ENCODE measurements at places on chromosomes 12 and 14. TPM values are rescaled to one million over a fixed set of nuclear protein-coding genes. Genes with fewer than 3 reads are reported as not detected.

DNA sequence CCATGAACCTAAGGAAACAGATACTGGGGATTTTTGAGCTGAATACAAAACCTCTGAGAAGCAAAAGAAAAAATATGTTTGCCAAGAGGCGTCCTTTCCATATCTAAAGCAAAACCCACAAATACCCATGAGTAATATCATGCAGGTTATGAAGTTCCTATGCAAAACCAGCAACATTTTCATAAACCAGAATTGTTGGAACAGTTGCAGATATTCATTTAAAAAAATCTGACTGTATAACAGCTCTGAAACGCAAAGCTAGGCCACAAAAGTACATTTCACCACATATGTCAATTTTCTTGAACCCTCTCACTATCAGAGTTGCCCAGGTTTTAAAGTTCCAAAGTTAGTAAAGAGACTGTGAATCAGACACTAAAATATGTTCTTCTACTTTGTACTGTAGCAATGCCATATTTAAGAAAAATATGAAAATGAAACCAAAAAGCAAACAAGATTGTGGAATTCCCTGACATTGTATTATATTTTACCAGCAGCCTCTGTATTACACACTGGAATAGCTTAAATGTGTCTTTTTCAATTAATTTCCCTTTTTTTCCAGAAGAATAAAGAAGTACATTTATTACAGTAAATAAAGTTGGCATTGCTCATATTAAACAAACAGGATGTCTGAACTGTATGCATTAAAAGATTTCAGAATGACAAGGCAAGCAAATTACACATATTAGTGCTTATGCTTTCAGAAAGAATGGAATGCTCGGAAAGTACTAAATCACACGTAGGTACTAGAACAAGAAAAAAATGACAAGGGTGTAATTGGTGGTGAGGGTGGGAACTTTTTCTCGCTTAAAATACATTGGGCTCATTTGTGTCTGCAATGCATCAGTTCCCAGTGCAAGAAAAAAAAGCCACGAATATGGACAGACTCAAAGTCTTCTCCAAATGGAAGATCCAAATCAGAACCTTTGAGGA is 33.6 kb upstream of the HIF1A start:
- no peaks in the 10 kb centered on the region for H3K27me3 ChIP-seq
- H3K4me1 ChIP-seq = no peaks in the 10 kb centered on the region
- no peak for DNase-seq
- no peak overlapping the region for H3K27ac ChIP-seq

DNA sequence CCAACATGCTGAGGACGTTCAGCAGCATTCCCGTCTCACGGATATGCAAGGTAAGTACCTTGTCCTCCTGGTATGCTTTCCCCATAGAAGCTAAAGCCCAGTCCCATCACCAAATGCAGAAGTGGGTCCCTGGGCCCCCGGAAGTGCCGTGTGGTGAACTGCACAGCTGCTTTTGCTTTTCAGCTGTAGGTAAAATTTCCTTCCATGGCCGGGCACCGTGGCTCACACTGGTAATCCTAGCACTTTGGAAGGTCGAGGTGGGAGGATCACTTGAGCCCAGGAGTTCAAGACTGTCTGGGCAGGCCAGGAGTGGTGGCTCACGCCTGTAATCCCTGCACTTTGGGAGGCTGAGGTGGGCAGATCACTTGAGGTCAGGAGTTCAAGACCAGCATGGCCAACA is 44.1 kb downstream of the HSP90AA1 start:
- H3K36me3 ChIP-seq = peaks cover 76% of the 10 kb centered on the region
- H3K4me1 ChIP-seq = no peaks in the 10 kb centered on the region
- no peak for DNase-seq
- H3K27me3 ChIP-seq = no peaks in the 10 kb centered on the region
- no peak overlapping the region for H3K27ac ChIP-seq
- H3K4me3 ChIP-seq = no peak overlapping the region

DNA sequence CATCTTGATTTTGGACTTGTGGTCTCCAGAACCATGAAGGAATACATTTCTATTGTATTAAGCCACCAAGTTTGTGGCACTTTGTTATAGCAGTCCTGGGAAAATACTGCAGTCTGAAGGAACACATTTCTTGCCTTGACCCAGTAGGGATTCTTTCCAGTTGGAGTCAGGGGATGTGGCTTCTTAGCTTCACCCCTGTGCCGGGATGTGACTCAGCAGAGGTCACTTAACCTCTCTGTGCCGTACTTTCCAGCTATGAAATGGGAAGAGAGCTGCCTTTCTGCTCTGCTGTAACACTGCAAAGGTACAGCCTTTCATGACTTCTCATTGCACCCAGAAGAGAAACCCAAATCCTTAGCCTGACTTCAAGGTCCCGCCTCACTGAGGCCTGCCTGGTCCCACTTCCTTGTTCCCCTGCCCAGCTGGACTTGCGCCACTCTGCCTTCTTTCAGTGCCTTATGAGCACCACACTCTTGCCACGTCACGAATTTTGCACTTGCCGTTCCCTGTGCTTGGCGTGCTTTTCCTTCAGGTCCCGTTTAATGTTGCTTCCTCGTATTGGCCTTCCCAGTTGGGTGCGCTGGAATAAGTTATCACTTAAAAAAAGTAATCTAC is 24.2 kb downstream of the CHST11 start:
- H3K27ac ChIP-seq = no peak overlapping the region
- H3K36me3 ChIP-seq = peaks cover 22% of the 10 kb centered on the region
- H3K4me3 ChIP-seq = no peak overlapping the region
- no peaks in the 10 kb centered on the region for H3K27me3 ChIP-seq

GRCh38 chr12:132186208-132186856 is 42.1 kb downstream of the NOC4L start:
- peaks cover 25% of the 10 kb centered on the region for H3K27me3 ChIP-seq
- H3K36me3 ChIP-seq = no peaks in the 10 kb centered on the region
- DNase-seq = no peak
- H3K4me1 ChIP-seq = no peaks in the 10 kb centered on the region
- H3K27ac ChIP-seq = no peak overlapping the region

The GLS2 gene
- total RNA-seq = 1.5 TPM

DNA sequence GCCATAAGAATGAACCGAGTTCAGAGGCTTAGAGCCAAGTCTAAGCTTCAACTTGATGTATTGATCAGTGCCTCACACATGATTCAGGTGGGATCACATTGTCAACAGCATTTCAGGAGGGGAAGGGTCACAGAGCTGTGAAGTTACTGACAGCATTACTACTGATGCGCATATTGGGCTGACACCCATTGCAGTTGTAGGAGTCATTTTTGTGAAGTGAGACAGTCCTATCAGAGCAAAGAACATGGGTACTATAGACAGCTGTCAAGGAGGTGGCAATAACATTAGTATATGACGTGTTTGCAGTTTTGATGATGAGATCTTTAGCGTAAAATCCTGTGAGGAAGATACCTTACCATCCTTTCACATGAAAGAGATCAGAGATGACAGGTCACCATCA is 206.0 kb upstream of the RBM19 start:
- DNase-seq = no peak
- no peaks in the 10 kb centered on the region for H3K4me1 ChIP-seq
- H3K27me3 ChIP-seq = peaks cover 46% of the 10 kb centered on the region
- no peak overlapping the region for H3K27ac ChIP-seq
- H3K4me3 ChIP-seq = no peak overlapping the region
- no peaks in the 10 kb centered on the region for H3K36me3 ChIP-seq

GRCh38 chr12:4037747-4038312 is 164.6 kb upstream of the PARP11 start:
- H3K4me1 ChIP-seq = no peaks in the 10 kb centered on the region
- H3K27ac ChIP-seq = no peak overlapping the region
- no peaks in the 10 kb centered on the region for H3K27me3 ChIP-seq

DNA sequence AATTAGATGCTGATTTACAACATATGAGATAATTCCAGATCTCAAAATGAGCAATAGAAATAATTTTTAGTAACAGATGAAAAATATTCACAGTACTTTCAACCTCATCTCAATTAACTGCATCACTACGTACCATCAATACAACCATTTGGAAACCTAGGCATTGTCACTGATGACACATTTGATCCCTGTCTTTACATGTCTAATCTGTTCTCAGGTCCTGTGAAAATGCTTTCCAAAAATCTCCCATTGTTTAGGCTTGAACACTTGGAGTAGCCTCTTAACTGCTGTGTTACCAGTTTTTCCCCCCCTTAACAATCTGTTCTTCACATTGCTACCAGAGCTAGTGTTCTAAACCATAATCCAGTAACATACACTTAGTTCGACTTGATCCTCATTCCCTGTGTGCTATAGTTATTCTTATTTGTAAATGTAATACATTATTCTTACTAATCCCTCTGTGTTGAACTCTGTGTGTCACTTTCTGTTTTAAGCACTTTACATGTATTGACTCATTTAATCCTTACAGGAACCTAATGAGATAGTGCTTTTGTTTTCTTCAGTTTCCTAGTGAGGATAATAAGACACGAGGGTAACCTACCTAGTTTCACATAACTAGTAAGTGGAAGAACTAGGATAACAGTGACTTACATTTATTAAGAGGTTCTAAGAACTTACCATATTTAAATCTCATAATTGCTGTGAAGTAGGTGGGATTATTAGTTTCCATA is 41.7 kb downstream of the LARP4 start:
- no peak overlapping the region for H3K4me3 ChIP-seq
- peaks cover 93% of the 10 kb centered on the region for H3K36me3 ChIP-seq
- no peaks in the 10 kb centered on the region for H3K27me3 ChIP-seq
- H3K27ac ChIP-seq = no peak overlapping the region

- no peaks in the 10 kb centered on the region for H3K36me3 ChIP-seq
- H3K27me3 ChIP-seq = no peaks in the 10 kb centered on the region
- H3K4me1 ChIP-seq = peaks cover 18% of the 10 kb centered on the region
- H3K27ac ChIP-seq = no peak overlapping the region
- no peak overlapping the region for H3K4me3 ChIP-seq
- DNase-seq = peak; percentile 83
These were observed 12.5 kb downstream of the PACS2 start for GRCh38 chr14:105326891-105327694.

DNA sequence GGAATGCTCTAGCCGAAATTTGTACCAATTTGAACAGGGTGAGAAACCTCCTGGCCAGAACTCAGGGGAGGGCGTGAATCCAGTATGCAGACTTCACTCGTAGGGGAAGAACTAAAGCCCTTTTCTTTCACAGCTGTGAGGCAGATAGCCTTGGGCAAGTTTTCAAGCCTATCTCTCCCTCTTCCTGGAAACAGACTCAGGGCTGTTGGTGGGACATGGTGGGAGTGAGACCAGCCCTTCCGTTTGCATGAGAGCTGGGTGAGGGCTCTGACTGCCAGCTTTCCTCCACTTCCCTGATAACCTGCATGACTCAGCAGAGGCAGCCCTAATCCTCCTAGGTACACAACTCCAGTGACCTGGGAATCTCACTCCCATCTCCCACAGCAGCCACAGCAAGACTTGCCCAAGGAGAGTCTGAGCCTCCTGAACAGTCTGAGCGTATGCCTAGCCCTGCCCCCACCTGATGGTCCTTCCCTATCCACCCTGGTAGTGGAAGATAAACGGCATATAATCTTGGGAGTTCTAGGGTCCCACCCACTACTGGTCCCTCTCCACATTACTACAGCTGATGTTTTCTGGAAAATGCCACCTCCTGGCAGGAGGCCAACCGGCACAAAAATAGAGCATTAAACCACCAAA is 170.1 kb upstream of the AMIGO2 start:
- H3K4me3 ChIP-seq = no peak overlapping the region
- H3K4me1 ChIP-seq = peaks cover 7% of the 10 kb centered on the region
- peak; percentile 72 for DNase-seq

The WIF1 gene
- not detected for total RNA-seq

- no peaks in the 10 kb centered on the region for H3K27me3 ChIP-seq
- no peak overlapping the region for H3K27ac ChIP-seq
- H3K4me1 ChIP-seq = peaks cover 11% of the 10 kb centered on the region
These were observed 202.2 kb upstream of the PRKD1 start for GRCh38 chr14:30129807-30130206.

The KLRG1 gene
- 0.89 TPM for total RNA-seq

GRCh38 chr12:94204499-94205247 is 56.3 kb downstream of the PLXNC1 start:
- no peak overlapping the region for H3K4me3 ChIP-seq
- H3K36me3 ChIP-seq = no peaks in the 10 kb centered on the region
- peak; percentile 45 for DNase-seq
- H3K27me3 ChIP-seq = no peaks in the 10 kb centered on the region
- H3K27ac ChIP-seq = no peak overlapping the region

The ESPL1 gene
- 50.7 TPM for total RNA-seq

DNA sequence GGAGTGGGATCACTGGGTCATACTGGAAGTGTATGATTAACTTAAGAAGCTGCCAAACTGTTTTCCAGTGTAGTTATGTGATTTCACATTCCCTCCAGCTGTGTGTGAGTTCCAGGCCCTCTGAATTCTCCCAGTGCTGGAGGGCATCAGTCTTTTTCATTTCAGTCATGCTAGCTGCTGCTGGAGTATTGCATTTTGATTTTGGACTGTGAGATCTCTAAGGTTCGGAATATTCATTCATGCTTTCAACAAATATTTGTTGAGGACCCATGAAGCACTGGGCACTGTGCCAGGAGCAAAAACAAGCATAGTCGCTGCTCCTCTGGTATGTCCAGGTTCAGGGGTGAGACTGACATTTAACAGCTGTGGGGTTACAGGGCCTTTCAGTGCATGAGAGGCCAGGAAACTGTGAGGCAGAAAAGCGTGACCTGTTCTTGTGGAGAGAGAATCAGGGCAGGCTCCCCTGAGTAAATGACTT is 133.2 kb downstream of the SCARB1 start:
- no peak overlapping the region for H3K4me3 ChIP-seq
- no peak for DNase-seq
- no peaks in the 10 kb centered on the region for H3K36me3 ChIP-seq
- no peaks in the 10 kb centered on the region for H3K27me3 ChIP-seq
- H3K4me1 ChIP-seq = peaks cover 7% of the 10 kb centered on the region

- peaks cover 8% of the 10 kb centered on the region for H3K4me1 ChIP-seq
- DNase-seq = peak; percentile 96
- no peaks in the 10 kb centered on the region for H3K27me3 ChIP-seq
- peaks cover 53% of the 10 kb centered on the region for H3K36me3 ChIP-seq
These were observed at the start of gene TPI1 for GRCh38 chr12:6867413-6868210. TSS of gene TPI1 (plus strand) at chr12:6867531. CDS start at chr12:6867567, 36 bp downstream.

- no peak for DNase-seq
- H3K4me1 ChIP-seq = no peaks in the 10 kb centered on the region
- H3K4me3 ChIP-seq = no peak overlapping the region
- no peak overlapping the region for H3K27ac ChIP-seq
These were observed 89.4 kb upstream of the SYT10 start for GRCh38 chr12:33529031-33529430.

- H3K36me3 ChIP-seq = peaks cover 3% of the 10 kb centered on the region
- H3K27me3 ChIP-seq = no peaks in the 10 kb centered on the region
- H3K4me1 ChIP-seq = no peaks in the 10 kb centered on the region
- no peak for DNase-seq
- H3K4me3 ChIP-seq = no peak overlapping the region
These were observed 63.2 kb downstream of the PRIMA1 start for GRCh38 chr14:93725002-93725582.

- H3K4me3 ChIP-seq = no peak overlapping the region
- H3K36me3 ChIP-seq = no peaks in the 10 kb centered on the region
- no peak overlapping the region for H3K27ac ChIP-seq
- H3K27me3 ChIP-seq = peaks cover 32% of the 10 kb centered on the region
- H3K4me1 ChIP-seq = no peaks in the 10 kb centered on the region
These were observed 121.9 kb downstream of the KITLG start for GRCh38 chr12:88458327-88458726.

GRCh38 chr12:3587402-3588013 is 96.5 kb downstream of the PRMT8 start:
- H3K4me1 ChIP-seq = no peaks in the 10 kb centered on the region
- no peaks in the 10 kb centered on the region for H3K27me3 ChIP-seq
- no peak overlapping the region for H3K27ac ChIP-seq
- no peak for DNase-seq
- no peaks in the 10 kb centered on the region for H3K36me3 ChIP-seq
- no peak overlapping the region for H3K4me3 ChIP-seq

The C12orf54 gene
- total RNA-seq = not detected

The TAS2R43 gene
- 0.38 TPM for total RNA-seq

The TAS2R50 gene
- total RNA-seq = 1.1 TPM

Data from endodermal cell (in vitro differentiated cells).